ENCODE measurements at places on chromosomes 2 and 18.
A peak's percentile ranks its signal among the peaks of the same experiment; 100 is the strongest.

- DNase-seq, result no peak
Measured at GRCh38 chr2:17442334-17442733, 75.9 kb downstream of the RAD51AP2 start.

GRCh38 chr2:160628811-160629210, 135.2 kb upstream of the RBMS1 start:
- no peak for DNase-seq

DNA sequence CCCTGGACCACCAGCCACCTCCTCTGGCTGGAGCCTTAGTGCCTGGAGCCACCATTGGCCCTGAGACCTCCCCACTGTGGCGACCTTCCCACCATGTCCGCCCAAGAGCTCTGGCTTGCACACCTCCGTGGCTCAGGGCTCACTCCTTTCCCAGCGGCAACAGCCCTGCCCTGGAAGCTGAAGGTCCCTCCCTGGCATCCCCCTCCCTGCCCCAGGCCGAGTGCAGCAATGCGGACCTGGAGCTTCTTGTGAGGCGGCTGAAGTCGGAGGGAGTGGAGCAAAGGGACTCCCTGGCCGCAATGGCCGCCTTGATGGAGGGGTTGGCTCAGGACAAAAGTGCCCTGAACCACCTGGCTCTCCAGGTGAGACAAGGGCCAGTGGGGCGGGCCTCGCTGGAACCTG, 28.6 kb downstream of the CROCC2 start:
- DNase-seq, result no peak

DNA sequence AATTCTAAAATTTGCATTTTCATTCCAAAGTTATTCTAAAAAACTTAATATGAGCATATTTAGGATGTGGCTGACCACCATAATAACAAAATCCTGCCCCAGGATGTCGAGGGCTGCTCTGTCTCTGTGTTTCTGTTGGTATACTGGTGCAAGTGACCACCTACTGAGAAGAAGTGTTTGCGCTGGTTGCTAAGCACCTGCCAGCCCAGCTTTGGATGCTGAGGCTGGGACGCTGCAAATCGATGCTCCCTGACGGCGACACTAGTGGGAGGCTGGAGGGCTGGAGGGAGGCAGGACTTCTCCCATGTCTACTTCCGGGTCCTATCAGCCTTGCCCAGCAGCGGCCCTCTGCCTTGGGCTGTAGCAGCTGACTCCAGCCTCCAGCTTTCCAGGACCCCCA, 45.0 kb downstream of the LAMA1 start:
- no peak for DNase-seq

- peak; percentile 85 for DNase-seq
Measured at GRCh38 chr2:8488001-8488738, 193.7 kb upstream of the ID2 start.
